ENCODE measurements at places on chromosomes 16 and 17.

- H3K27me3 ChIP-seq = peaks cover 48% of the 10 kb centered on the region
- DNase-seq = no peak
- no peak overlapping the region for H3K4me3 ChIP-seq
- H3K4me1 ChIP-seq = peaks cover 14% of the 10 kb centered on the region
- no peak overlapping the region for H3K27ac ChIP-seq
- no peaks in the 10 kb centered on the region for H3K36me3 ChIP-seq
Observed at GRCh38 chr17:38451030-38451839, 23.0 kb downstream of the ARHGAP23 start.

GRCh38 chr17:70034158-70034557, 40.9 kb upstream of the KCNJ16 start:
- no peak for DNase-seq
- H3K4me1 ChIP-seq = no peaks in the 10 kb centered on the region
- H3K27me3 ChIP-seq = peaks cover 4% of the 10 kb centered on the region

DNA sequence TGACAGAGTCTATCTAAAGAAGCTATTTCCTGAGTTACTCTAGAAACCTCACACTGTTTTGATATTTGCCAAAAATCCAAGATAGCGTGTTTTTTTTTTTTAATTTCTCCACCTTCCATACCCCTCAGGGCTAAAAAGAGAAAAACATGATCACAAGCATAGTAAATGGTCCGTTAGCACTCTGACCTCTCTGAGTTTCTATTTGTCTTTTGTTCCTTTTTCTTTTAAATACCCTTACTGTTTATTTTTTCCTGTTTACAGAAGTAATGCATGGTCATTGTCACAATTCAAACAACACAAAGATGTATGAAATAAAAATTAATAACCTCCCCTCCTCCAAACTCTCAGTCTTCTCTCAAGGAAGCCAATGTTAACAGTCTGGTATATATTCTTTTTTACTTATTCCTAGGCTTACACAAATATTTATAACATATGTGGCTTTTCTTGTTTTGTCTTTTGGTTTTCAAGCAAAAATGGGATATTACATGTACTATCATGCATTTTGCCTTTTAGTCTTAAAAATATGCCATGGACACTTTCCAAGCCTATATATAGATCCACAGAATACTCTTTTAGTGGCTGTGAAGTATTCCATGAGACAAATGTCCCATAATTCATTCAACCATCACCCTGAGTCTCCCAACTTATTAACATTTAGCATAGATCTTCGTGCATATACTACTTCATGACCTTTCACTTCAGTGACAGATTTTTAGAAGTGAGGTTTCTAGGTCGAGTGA, 3.1 kb downstream of the SKAP1 start:
- peak overlapping the region; percentile 95 for H3K4me3 ChIP-seq
- H3K4me1 ChIP-seq = peaks cover 88% of the 10 kb centered on the region
- H3K27ac ChIP-seq = peak overlapping the region; percentile 97
- H3K27me3 ChIP-seq = no peaks in the 10 kb centered on the region

GRCh38 chr17:6392609-6393350, 42.1 kb downstream of the AIPL1 start:
- no peaks in the 10 kb centered on the region for H3K4me1 ChIP-seq
- no peak overlapping the region for H3K27ac ChIP-seq
- DNase-seq = no peak
- no peak overlapping the region for H3K4me3 ChIP-seq

- no peaks in the 10 kb centered on the region for H3K36me3 ChIP-seq
- no peak for DNase-seq
- H3K4me1 ChIP-seq = peaks cover 13% of the 10 kb centered on the region
- H3K4me3 ChIP-seq = no peak overlapping the region
- H3K27ac ChIP-seq = peak overlapping the region; percentile 3
- H3K27me3 ChIP-seq = peaks cover 4% of the 10 kb centered on the region
Observed at GRCh38 chr16:4087099-4087885, 28.9 kb downstream of the ADCY9 start.

GRCh38 chr17:17236295-17237025, 508 bp downstream of the FLCN start:
- peak overlapping the region; percentile 85 for H3K4me3 ChIP-seq
- H3K27me3 ChIP-seq = no peaks in the 10 kb centered on the region
- peak overlapping the region; percentile 99 for H3K27ac ChIP-seq
- no peak for DNase-seq
- H3K36me3 ChIP-seq = peaks cover 27% of the 10 kb centered on the region

GRCh38 chr16:85387171-85387507, 226.0 kb upstream of the GSE1 start:
- no peak for DNase-seq
- peaks cover 13% of the 10 kb centered on the region for H3K27me3 ChIP-seq
- H3K4me1 ChIP-seq = no peaks in the 10 kb centered on the region

DNA sequence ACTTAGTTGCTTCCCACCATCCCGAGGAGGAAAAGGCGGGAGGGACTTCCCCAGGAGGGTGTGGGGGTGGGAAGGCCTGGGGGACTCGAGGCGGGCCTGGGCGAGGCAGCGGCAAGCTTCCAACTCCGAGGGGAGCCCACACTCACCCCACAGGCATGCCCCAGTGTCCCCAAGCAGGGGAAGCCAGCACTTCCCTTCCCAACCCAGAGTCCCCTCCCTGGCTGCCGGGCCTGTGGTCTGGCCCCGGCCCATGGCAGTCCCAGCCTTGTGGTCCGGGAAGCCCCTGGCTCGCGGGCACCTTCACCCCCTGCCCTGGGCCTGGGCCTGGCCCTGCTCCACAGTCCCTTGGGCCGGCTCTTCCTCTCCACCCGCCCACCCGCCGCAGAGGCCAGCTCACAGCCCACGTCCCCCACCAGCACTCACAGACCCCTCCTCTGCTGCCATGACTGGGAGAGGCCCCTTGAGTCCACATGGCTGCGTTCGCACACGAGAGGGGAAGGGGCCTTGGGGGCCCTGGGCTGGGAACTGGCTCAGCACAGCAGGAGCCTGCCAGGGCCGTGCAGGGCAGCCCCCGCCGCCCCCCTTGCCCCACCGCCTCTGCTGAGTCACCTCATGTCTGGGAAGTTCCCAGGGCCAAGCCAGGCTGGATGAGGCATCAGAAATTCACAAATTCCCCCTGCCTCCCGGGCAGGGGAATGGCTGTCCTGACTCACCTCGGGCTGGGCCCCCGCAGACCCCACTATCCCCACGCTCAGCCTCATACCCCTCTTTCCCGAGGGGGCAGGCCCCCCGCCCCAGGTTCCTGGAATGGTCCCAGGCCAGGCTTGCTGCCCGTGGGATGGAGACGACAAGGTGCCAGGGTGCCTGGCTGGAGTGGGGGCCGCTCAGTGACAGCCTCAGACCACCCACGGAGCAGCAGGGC, 27.8 kb downstream of the BAHCC1 start:
- peaks cover 5% of the 10 kb centered on the region for H3K4me1 ChIP-seq
- peaks cover 7% of the 10 kb centered on the region for H3K27me3 ChIP-seq
- no peak overlapping the region for H3K4me3 ChIP-seq
- no peak for DNase-seq
- no peaks in the 10 kb centered on the region for H3K36me3 ChIP-seq
- H3K27ac ChIP-seq = no peak overlapping the region

DNA sequence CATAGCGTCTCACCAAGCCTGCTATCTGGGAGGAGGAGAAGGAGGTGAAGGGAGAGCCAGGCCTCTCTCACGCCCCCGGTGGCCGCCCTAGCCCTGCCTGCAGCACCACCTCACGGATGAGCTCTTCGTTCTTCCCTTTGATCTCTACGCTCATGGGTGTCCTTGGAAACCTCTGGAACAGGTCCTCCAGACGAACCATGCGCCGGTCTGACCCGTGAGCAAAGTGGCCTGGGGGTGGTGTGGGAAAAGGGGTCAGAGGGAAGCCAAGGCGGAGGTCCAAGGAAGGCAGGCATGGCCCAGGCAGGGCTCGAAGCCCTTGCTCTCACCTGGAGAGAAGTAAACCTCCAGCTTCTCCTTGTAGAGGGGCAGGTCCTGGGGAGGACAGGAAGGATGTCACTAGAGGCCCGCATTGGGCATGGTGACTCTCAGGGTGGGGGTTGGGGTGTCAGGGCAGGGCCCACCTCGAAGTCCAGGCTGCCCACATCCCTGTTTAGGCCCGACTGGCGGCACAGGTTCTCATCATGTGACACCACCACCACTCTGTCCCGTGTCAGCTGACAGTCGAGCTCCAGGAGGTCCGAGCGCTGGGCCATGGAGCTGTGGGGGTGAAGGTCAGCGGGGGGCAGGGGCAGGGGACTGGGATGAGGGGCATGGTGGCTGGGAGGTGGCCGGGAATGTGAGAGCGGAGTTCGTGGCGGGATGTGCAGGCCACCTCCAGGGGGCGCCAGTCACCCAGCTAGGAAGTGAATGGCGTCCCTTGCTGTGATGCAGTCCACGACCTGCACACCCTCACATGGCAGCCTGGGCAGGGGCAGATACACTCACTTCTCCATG, 923 bp downstream of the GDPD3 start:
- H3K4me3 ChIP-seq = no peak overlapping the region
- DNase-seq = peak; percentile 79
- peaks cover 11% of the 10 kb centered on the region for H3K4me1 ChIP-seq

DNA sequence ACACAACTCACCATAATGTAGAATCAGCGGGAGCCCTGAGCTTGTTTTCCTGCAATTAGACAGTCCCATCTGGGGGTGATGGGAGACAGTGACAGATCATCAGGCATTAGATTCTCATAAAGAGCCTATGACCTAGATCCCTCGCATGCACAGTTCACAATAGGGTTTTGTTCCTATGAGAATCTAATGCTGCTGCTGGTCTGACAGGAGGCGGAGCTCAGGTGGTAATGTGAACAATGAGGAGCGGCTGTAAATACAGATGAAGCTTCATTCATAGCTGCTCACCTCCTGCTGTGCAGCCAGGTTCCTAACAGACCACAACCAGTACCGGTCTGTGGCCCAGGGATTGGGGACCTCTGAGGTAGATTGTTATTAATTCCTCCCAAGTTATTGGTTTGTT, 2.9 kb upstream of the DOK4 start:
- H3K27ac ChIP-seq = no peak overlapping the region
- peaks cover 22% of the 10 kb centered on the region for H3K4me1 ChIP-seq
- no peaks in the 10 kb centered on the region for H3K27me3 ChIP-seq
- no peak for DNase-seq
- H3K4me3 ChIP-seq = no peak overlapping the region

GRCh38 chr17:79991140-79991923, 44.3 kb downstream of the TBC1D16 start:
- H3K27ac ChIP-seq = no peak overlapping the region
- no peaks in the 10 kb centered on the region for H3K27me3 ChIP-seq
- DNase-seq = peak; percentile 87
- H3K36me3 ChIP-seq = no peaks in the 10 kb centered on the region

GRCh38 chr17:81480140-81481072, 32.2 kb downstream of the ACTG1 start:
- no peak overlapping the region for H3K4me3 ChIP-seq
- H3K27me3 ChIP-seq = peaks cover 36% of the 10 kb centered on the region
- no peaks in the 10 kb centered on the region for H3K36me3 ChIP-seq
- no peak for DNase-seq

GRCh38 chr16:24178496-24178895, 77.6 kb upstream of the CACNG3 start:
- DNase-seq = no peak
- H3K36me3 ChIP-seq = peaks cover 92% of the 10 kb centered on the region
- H3K4me3 ChIP-seq = no peak overlapping the region
- no peaks in the 10 kb centered on the region for H3K27me3 ChIP-seq

- H3K4me1 ChIP-seq = no peaks in the 10 kb centered on the region
- H3K4me3 ChIP-seq = no peak overlapping the region
- H3K36me3 ChIP-seq = no peaks in the 10 kb centered on the region
- no peak for DNase-seq
- H3K27ac ChIP-seq = no peak overlapping the region
Observed at GRCh38 chr17:49513641-49514040, 18.5 kb downstream of the NGFR start.

GRCh38 chr17:40062329-40063186, at the start of gene THRA:
Gene THRA, plus strand, starts transcription at chr17:40062965. Its CDS starts 11,524 bp downstream, at chr17:40074489.
- H3K4me3 ChIP-seq = peak within 1 kb of the TSS; percentile 85
- H3K27ac ChIP-seq = peak within 1 kb of the TSS; percentile 84
- H3K27me3 ChIP-seq = no peaks in the 10 kb centered on the region

GRCh38 chr17:27538156-27538955, 82.1 kb downstream of the KSR1 start:
- no peak overlapping the region for H3K4me3 ChIP-seq
- peaks cover 79% of the 10 kb centered on the region for H3K4me1 ChIP-seq
- DNase-seq = no peak
- H3K27me3 ChIP-seq = no peaks in the 10 kb centered on the region
- H3K36me3 ChIP-seq = peaks cover 8% of the 10 kb centered on the region

- no peaks in the 10 kb centered on the region for H3K27me3 ChIP-seq
- H3K27ac ChIP-seq = no peak overlapping the region
- no peak overlapping the region for H3K4me3 ChIP-seq
- DNase-seq = no peak
Observed at GRCh38 chr17:30568117-30568430, 90.9 kb downstream of the GOSR1 start.

DNA sequence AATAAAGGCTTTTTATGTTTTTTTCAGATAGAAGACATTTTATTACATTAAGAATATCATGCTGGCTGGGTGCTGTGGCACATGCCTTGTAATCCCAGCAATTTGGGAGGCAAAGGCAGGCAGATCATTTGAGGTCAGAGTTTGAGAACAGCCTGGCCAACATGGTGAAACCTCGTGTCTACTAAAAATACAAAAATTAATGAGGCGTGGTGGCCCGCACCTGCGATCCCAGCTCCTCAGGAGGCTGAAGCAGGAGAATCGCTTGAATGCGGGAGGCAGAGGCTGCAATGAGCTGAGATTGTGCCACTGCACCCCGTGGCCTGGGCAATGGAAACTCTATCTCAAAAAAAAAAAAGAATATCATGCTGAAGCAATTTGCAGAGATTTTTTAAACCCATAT, 29.1 kb upstream of the HAPSTR1 start:
- DNase-seq = no peak
- H3K36me3 ChIP-seq = no peaks in the 10 kb centered on the region
- H3K4me1 ChIP-seq = peaks cover 17% of the 10 kb centered on the region
- no peak overlapping the region for H3K4me3 ChIP-seq
- H3K27me3 ChIP-seq = no peaks in the 10 kb centered on the region

GRCh38 chr16:7086822-7087616, 245.6 kb upstream of the RBFOX1 start:
- DNase-seq = no peak
- H3K27me3 ChIP-seq = no peaks in the 10 kb centered on the region
- H3K27ac ChIP-seq = no peak overlapping the region
- H3K4me1 ChIP-seq = no peaks in the 10 kb centered on the region
- no peaks in the 10 kb centered on the region for H3K36me3 ChIP-seq

DNA sequence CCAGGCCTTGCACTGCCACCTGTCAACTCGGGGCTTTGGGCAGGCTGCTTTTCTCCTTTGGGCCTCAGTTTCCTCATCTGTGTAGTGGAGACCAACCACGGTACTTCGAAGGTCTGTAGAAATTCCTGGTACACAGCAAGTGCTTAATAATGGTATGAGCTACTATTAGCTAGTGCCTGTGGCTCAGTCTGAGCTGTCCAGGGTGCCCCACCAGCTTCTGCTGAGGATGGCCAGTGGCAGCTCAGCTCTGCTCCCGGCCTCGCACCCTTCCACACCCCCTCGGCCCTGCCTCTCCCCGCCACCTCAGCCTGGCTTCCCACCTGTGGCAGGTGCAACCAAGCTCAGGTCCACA, 26.2 kb upstream of the PLCG2 start:
- no peak overlapping the region for H3K27ac ChIP-seq
- peaks cover 8% of the 10 kb centered on the region for H3K4me1 ChIP-seq
- DNase-seq = no peak
- no peaks in the 10 kb centered on the region for H3K36me3 ChIP-seq

All from activated T-cell treated with anti-CD3 and anti-CD28 coated beads, Interleukin-2, amount 50 U/mL, for 24 hours (primary cell).